ENCODE measurements at places on chromosomes 3 and 15.

- no peak for DNase-seq
These were observed 198.8 kb downstream of the XXYLT1 start for GRCh38 chr3:195071916-195072820.

DNA sequence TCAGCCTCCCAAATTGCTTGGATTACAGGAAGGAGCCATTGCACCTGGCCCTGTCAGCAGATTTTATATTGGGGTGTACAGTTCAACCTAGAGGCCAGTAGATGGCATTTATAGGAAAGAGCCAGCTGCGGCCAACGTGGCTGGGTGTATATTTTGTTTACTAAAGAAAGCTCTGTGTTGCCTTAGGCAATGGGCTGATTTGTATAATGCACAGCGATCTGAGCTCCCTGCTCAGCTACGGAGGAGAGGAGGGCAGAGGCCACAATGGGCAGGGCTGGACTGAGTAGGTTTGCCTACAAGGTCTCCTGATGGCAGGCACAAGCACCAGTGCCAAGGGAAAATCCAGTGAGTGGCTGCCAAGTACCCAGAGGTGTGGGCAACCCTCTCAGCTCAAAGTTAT lies 282.4 kb downstream of the ARPP21 start:
- no peak for DNase-seq

DNA sequence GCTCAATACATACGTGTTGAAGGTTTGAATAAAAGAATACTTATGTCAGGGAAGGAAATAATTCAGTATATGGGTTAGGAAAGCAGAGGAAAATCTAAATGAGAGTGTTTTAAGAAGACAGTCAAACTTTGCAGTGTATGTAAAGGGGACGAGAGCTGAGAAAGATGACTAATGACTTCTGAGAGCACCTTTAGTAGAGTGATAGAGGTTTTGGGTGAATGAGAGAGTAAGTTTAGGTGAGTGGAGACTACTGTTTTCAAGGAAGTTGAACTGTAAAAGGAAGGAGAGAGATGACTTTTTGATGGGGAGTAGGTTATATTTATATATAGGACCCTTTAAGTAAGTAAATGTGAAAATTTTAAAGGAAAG lies 9.4 kb downstream of the TBC1D23 start:
- no peak for DNase-seq

DNA sequence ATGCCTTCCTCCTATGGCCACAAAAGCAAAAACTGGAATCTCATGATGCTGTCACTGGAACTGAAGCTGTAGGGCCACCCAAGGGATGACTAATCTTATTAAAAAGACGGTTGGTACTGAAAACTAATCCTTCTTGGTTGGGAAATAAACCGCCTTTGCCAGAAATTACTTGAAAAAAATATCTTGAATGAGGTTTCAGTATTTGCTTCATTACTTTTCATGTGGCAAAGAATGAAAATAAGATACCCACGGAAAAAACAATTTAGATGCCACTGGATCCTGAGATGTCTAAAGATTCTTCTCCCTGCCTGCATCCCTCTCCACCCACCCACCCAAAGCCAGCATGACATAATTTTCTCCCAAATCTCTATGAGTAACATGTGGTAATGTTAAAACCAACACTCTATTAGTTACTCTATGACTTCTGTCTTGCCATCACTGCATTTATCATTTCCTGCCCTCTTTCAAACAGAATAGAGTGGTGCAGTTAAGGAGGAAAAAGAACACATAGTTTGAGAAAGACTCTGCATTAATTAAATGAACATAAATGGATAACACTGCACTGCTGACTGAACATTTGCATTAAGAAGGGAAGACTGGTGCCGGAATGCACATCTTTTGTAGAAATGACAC lies 111.8 kb upstream of the DPH6 start:
- DNase-seq = peak; percentile 80

DNA sequence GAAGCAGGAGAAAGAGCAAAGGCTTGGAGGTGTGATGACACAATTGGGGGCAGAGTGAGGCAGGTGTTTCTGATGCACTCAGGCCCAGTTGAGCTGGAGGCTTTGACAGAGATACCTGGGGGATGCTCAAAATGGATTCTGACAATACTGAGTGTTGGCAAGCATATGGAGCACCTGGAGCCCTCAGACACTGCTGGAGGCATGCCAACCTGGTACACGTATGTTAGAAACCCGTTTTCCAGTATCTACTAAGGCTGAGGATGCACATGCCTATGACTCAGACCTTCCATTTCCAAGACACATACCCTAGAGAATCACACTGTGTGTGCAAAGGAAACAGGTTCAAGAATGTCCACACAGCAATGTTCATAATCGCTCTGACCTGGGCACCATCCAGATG lies 58.7 kb downstream of the WNT7A start:
- no peak for DNase-seq

GRCh38 chr15:59419170-59419569 lies 18.8 kb upstream of the FAM81A start:
- no peak for DNase-seq

DNA sequence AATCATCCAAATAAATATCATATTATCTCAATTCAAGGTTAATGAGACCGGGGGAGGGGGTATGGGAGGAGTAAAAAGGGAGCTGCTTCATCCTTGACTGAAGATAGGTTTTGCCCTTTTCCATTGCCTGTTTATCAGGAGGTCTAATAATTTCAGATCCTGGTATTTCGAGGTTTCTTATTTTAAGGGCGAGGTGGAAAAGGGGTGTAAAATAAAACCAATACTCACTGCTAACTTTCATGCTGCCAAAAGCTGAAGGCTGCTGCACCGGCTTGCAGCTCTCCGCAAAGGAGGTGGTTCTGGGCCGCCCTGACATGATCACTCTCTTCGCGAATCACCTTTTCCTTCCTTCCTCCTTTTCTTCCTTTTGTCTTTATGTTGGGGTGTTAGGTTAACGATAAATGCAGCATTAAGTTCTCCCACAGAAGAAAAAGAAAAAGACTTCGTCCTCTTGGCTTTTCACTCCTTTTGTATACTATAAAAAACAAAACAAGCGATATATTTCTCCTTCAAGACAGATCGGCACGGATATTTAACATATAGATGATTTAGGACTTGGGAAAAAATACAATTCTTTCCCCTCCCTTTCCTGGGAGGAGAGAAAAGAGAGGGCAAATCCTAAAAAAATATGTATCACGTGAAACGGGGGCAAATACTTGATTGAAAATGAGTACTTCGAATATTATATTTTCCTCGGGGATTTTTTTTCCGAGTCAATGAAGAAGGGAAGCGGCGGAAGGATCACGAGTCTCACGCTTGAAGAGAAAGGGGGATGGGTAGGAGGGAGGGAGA lies 932 bp downstream of the GSK3B start:
- DNase-seq = peak; percentile 63

DNA sequence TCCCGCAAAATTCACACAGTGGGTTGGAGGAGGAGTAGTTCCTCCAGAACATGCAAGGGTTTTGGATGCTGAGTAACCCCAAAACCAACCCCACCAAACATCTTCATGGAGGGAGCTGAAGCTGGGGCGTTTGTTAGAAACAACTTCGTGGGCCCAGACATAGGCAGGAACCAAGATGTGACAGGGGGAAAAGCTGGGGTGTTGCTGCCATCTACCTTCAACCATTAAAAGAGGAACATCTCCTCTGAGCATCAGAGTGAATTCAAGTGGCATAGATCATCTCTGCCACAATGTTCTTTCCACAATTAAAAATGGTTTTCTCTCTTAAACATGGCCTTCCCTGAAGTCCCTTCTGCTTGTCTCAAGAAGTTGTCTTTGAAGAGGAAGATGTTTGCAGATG lies 20.5 kb downstream of the SIDT1 start:
- DNase-seq = no peak
